Liver (tissue), 10 donors: ENCODE measurements at places on chromosomes 1 and 21. TPM values are rescaled to one million over a fixed set of nuclear protein-coding genes. Genes with fewer than 3 reads are reported as not detected.

The LMX1A gene
- total RNA-seq: 0.05 TPM

The CAMTA1 gene
- total RNA-seq: 18.0 TPM

The OR6P1 gene
- not detected for total RNA-seq

The AXDND1 gene
- total RNA-seq: 0.25 TPM

The PODN gene
- total RNA-seq: 10.8 TPM

The GJA8 gene
- total RNA-seq: not detected

The S100A9 gene
- 191 TPM for total RNA-seq

The RAB25 gene
- 1.0 TPM for total RNA-seq

The LRRC39 gene
- 1.4 TPM for total RNA-seq

The LEFTY1 gene
- 1.4 TPM for total RNA-seq

The ENAH gene
- total RNA-seq: 3.2 TPM
